Retinal pigment epithelial cell (primary cell): ENCODE measurements at places on chromosomes 1 and 21.

DNA sequence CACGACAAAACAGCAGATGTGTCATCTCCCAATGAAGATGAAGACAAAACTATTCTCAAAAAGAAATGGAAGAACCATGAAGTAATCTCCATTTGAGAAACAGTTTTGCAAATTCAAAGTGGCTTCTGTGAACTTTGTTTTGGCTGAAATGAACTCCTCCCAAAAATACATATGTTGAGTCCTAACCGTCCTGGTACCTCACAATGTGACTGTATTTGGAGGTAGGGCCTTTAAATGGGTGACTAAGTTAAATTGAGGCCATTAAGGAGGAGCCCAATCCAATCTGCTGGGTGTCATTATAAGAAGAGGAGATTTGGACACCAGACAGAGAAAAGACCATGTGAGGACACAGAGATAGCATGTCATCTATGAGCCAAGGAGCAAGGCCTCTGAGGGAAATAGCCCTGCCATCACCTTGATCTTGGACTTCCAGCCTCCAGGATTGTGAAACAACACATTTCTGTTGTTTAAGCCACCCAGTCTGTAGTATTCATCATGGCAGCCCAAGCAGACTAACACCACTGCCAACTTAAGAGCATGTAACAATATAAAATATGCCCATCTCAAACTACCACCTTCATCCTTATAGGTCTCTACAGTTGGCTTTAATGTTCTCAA lies 38.3 kb upstream of the KCNE1 start:
- DNase-seq: no peak

- DNase-seq: no peak
Measured at GRCh38 chr1:76725864-76726619, 141.2 kb upstream of the ST6GALNAC5 start.

DNA sequence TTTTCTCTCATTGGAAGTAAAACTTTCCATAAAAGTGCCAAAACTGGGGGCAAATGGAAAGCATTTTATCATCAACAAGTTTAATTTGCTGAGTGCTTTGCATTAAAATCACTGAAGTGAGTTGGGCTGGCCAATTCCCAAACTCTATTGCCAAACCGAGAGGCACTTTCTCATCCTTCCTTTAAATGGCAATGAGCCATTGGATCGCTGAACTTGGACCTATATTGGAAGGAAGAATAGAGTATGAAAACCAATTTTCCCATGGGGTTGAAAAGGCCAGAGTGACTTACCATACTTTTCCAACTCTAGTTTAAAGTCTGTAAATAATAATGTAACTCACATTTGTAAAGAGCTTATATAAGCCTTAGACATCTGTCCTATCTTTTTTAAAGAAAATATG lies 189.1 kb upstream of the C1orf87 start:
- DNase-seq: no peak

DNA sequence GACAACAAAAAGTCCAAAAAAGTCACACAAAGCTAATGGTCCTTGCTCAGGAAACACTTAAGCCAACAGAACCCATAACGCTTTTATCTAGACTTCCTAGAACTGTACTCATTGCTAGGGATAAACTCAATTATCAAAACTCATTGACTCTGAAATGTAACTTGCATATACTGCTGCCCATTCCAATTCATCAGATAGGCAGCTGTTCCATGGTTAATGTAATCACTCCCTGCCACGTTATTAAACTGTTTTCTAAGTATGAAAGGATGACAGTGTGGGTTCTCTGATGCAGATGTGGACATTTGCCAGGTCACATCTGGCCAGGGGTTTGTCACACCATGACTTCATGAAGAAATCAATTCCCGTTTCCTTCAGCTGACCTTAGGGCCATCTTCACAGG lies 30.3 kb upstream of the DNAJC11 start:
- DNase-seq: no peak
